ENCODE measurements at places on chromosomes 2 and 18. TPM values are rescaled to one million over a fixed set of nuclear protein-coding genes. Genes with fewer than 3 reads are reported as not detected.

DNA sequence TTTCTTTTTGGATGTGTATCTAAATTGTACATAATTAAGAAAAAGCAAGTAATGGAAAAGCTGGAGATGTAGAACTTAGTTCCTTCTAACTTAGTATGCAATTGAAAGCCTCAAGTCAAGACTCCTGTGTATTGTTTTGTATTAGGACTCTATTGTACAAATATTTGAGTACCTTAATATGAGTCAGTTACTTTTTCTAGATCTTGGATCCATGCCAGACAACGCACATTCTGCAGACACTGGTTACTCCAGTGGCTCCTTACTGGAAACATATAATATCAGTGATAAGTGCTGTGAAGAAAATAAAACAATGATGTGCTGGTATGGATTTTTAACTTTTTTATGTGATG lies 1.5 kb downstream of the SLC39A10 start:
- DNase-seq: no peak

Gene GYPC
- total RNA-seq: 115 TPM

- DNase-seq: peak; percentile 68
Observed at GRCh38 chr2:128313091-128313836, 5.4 kb downstream of the HS6ST1 start.

Gene LONRF2
- total RNA-seq: 15.7 TPM

GRCh38 chr18:35573531-35573930 lies 8.0 kb upstream of the GALNT1 start:
- DNase-seq: no peak

DNA sequence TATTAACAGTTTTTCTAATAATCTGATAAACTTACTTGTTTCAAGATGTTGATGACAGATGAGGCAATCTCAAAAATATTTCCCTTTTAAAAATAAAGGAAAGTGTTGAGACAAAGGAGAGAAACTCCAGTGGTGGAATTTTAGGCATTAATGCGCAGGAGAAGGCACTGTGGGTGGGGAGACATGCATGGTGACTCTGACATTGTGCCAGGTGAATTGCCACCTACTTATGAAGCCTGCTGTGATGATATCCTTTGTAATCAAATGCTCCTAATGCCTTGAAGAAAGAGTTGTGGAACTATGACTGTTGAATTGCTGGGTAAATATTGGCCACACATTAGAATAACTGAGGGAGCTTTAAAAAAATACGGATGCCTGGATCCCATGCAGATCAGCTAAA lies 101.4 kb downstream of the PLA2R1 start:
- DNase-seq: no peak

DNA sequence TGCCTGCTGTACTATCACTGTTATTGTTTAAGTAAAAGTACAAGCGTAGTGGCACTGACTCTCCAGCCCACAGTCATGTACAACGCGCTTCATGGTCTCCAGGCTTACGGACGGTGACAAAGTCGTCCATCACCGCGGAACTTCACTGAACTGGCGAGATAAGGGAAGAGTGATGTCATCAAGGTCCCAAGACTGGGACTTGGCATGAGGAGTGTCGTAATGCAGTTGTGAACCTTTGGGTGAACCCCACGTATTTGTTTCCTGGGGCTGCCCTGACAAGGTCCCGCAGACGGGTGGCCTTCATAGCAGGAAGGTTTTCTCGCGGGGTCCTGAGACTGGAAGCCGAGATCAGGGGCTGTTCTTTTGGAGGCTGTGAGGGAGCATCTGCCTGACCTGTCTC lies 17.3 kb downstream of the NFATC1 start:
- DNase-seq: peak; percentile 72

- peak; percentile 88 for DNase-seq
Observed at GRCh38 chr2:96470636-96471035, 34.5 kb downstream of the NEURL3 start.

- DNase-seq: no peak
Observed at GRCh38 chr2:235371018-235371417, 122.8 kb upstream of the AGAP1 start.

GRCh38 chr2:74873012-74873665 lies 39.2 kb downstream of the HK2 start:
- DNase-seq: no peak

DNA sequence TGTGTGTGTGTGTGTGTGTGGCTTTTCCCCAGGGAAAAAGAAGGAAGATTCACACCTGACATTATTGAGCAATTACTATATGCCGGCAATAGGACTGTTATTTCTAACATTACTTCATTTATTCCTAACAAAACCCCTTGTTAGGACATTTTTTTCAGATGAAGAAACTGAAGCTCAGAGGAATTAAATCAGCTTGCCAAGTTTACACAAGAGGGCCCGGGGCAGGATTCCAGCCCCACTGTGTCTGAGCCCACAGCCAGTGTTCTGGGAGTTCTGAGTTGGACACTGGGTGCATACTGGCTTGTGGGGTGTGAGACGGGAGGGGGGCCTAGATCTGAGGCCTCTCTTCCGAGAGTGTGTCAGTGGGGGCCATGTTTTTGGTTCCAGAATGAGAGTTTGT lies 9.9 kb downstream of the TOGARAM2 start:
- no peak for DNase-seq

DNA sequence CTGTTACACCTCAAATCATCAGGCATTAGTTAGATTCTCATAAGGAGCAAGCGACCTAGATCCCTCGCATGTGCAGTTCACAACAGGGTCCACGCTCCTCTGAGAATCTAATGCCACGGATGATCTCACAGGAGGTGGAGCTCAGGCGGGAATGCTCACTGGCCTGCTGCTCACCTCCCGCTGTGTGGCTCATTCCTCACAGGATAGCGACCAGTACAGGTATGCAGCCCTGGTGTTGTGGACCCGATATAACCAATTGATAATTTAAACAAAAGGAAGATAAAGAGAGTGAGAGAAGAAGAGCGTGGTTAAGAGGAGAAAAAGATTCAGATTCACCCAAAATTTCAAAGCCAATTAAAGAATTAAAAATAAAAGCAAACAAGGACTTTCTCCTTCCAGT lies 20.8 kb downstream of the TLK1 start:
- peak; percentile 8 for DNase-seq

Gene PLA2R1
- 11.7 TPM for total RNA-seq

- DNase-seq: no peak
Observed at GRCh38 chr2:111249806-111250205, 129.1 kb downstream of the BCL2L11 start.

GRCh38 chr18:55845221-55845620 lies 257.2 kb upstream of the TCF4 start:
- no peak for DNase-seq

Gene FAM124B
- 2.1 TPM for total RNA-seq

- DNase-seq: no peak
Observed at GRCh38 chr2:29130295-29130694, 15.1 kb downstream of the CLIP4 start.

Gene NFATC1
- total RNA-seq: 23.9 TPM

GRCh38 chr2:178428396-178428806 lies 22.6 kb downstream of the PRKRA start:
- DNase-seq: no peak

Gene PJVK
- total RNA-seq: 2.7 TPM

Gene PTPRN
- total RNA-seq: not detected

Gene NMUR1
- total RNA-seq: 7.4 TPM

Gene MAPRE3
- 11.4 TPM for total RNA-seq

GRCh38 chr2:24711865-24712264 lies 81.3 kb downstream of the PTRHD1 start:
- no peak for DNase-seq

- DNase-seq: no peak
Observed at GRCh38 chr18:8668381-8668780, 37.0 kb upstream of the MTCL1 start.

GRCh38 chr2:100309973-100310719 lies 12.2 kb downstream of the LONRF2 start:
- DNase-seq: no peak

Gene AOX1
- 212 TPM for total RNA-seq

GRCh38 chr2:126616606-126617069 lies 39.3 kb upstream of the GYPC start:
- no peak for DNase-seq

Gene RNF152
- total RNA-seq: 17.3 TPM

Gene DAW1
- total RNA-seq: not detected

DNA sequence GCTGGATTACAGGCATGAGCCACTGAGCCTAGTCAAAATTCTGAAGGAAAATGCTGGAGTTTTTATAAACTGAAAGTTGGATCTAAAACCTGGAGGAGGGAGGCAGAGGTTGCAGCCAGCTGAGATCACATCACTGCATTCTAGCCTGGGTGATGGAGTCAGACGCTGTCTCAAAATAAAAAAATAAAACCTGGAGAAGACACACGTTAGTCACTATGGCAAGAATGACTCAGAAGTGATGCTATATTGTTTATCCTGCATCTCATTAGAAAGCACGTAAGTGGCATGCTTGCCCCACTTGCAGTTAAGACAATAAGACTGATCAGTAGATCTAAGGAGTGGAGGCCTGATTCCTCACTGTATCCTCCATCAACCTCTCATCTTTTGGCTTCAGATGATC lies 106.6 kb upstream of the STON1 start:
- no peak for DNase-seq

GRCh38 chr2:105771836-105772235 lies 27.1 kb downstream of the NCK2 start:
- DNase-seq: no peak

GRCh38 chr2:34419856-34420255 lies 820.8 kb upstream of the FAM98A start:
- no peak for DNase-seq

- DNase-seq: no peak
Observed at GRCh38 chr18:68500556-68500955, 214.4 kb downstream of the TMX3 start.

DNA sequence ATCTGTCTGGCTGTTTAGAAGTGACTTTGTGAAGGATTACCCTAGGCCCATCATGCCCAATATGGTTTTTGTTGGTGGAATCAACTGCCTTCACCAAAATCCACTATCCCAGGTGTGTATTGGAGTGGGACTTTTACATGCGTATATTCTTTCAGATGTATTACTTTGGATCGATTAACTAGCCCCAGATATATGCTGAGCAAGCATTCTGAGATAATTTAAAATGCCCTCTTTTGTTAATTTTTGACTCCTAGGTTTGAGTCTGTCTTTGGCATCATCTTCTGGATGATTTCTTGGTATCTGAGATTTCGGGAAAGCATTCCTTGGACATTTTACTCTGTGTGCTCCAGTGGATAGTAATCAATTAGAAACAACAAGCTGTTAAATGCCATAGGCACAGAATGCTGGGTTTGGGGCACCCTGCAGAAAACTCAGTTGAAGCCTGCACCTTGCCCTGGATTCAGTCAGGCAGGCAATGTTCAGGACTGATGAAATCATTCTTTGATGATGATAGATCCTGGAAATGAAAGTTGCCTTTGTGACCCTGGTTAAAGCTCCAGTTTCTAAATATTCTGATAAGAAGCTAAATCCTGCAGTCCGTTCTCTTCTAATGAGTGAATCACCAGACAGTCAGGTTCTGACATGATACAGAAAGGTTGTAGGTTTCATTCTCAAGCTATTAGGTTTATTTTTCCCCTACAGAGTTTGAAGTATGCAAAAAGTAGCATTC lies 1.1 kb downstream of the UGT1A1 start:
- DNase-seq: no peak

GRCh38 chr2:234476766-234477165 lies 20.1 kb downstream of the ARL4C start:
- no peak for DNase-seq

DNA sequence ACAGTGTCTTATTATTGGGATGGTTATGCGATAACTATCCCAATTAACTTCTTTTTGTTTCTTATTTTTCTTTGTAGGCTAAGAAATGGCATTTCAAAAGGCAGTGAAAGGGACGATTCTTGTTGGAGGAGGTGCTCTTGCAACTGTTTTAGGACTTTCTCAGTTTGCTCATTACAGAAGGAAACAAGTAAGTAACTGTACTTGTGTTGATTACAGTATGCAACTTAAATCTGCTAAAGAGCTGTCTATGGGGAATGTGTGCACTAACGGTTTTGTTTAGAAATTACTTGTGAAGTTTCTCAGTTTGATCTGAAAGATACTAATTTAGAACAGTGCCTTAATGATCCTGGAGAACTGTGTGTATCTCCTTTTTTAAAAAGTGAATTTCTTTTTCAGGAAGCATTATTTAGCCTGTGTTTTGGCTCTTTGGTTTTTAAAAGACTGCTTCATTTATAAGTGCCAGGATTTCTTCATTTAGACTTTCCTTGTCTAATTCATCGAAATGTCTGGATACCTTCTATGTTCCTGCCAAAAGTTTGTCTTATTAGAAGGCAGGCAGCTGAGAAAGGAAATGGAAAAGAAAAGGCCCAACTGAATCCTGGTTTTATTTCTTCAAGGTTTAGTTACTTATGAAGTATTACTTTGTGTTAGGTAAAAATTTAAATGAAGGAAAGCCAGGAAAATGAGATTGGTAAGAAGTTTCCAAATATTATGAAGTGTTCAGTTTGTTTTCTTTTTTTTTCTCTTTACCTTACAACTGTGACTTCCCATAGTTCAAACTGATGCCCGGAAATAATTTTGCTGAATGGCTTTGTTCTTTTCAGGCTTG lies 40.1 kb downstream of the GPD2 start:
- no peak for DNase-seq

Gene GTF3C2
- total RNA-seq: 36.9 TPM

All from posterior vena cava (tissue), 2 donors.